Activated T-helper 2 cell treated with anti-CD3 and anti-CD28 coated beads, Interferon-gamma antibody, Interleukin-2, Interleukin-4, amounts not matched to agents 10 μg/mL and 5 μg/mL and 100 μg/mL, durations not matched to agents 14 hours and 24 hours and 36 hours (primary cell): ENCODE measurements at places on chromosomes 13 and 19. TPM values are rescaled to one million over a fixed set of nuclear protein-coding genes. Genes with fewer than 3 reads are reported as not detected.

- no peaks in the 10 kb centered on the region for H3K4me1 ChIP-seq
- H3K27me3 ChIP-seq, result no peaks in the 10 kb centered on the region
- H3K4me3 ChIP-seq, result no peak overlapping the region
- H3K36me3 ChIP-seq, result no peaks in the 10 kb centered on the region
- no peak for DNase-seq
- H3K27ac ChIP-seq, result no peak overlapping the region
These were observed 179.9 kb upstream of the TSHZ3 start for GRCh38 chr19:31529121-31529520.

DNA sequence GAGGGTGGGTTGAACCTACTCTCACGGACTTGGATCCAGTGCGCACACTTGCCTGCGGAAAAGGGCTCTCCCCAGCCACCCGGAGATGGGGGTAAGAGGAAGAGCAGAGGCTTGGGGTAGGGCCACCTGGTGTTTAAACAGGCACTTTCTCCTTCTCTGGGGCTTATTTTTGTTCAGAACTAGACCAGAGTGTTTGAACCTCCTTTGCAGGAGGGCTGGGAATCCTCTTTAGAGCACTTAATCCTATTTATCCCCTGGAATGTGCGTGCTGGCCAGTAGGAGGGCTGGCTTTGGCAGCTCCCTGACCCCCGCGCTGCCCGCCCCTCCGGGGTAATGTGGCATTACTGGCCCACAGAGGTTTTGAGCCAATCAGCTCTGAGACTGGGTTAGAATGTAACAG, 2.0 kb downstream of the RGS9BP start:
- peaks cover 19% of the 10 kb centered on the region for H3K4me1 ChIP-seq
- no peak overlapping the region for H3K27ac ChIP-seq
- H3K36me3 ChIP-seq, result no peaks in the 10 kb centered on the region
- no peak overlapping the region for H3K4me3 ChIP-seq

- no peak overlapping the region for H3K27ac ChIP-seq
- H3K36me3 ChIP-seq, result no peaks in the 10 kb centered on the region
- no peak overlapping the region for H3K4me3 ChIP-seq
- peaks cover 6% of the 10 kb centered on the region for H3K4me1 ChIP-seq
- no peak for DNase-seq
These were observed 80.9 kb upstream of the UQCRFS1 start for GRCh38 chr19:29293736-29294342.

- no peak overlapping the region for H3K27ac ChIP-seq
- no peaks in the 10 kb centered on the region for H3K27me3 ChIP-seq
- H3K4me3 ChIP-seq, result no peak overlapping the region
- DNase-seq, result no peak
- no peaks in the 10 kb centered on the region for H3K36me3 ChIP-seq
- no peaks in the 10 kb centered on the region for H3K4me1 ChIP-seq
These were observed 148.3 kb downstream of the MYO16 start for GRCh38 chr13:108777421-108778420.

DNA sequence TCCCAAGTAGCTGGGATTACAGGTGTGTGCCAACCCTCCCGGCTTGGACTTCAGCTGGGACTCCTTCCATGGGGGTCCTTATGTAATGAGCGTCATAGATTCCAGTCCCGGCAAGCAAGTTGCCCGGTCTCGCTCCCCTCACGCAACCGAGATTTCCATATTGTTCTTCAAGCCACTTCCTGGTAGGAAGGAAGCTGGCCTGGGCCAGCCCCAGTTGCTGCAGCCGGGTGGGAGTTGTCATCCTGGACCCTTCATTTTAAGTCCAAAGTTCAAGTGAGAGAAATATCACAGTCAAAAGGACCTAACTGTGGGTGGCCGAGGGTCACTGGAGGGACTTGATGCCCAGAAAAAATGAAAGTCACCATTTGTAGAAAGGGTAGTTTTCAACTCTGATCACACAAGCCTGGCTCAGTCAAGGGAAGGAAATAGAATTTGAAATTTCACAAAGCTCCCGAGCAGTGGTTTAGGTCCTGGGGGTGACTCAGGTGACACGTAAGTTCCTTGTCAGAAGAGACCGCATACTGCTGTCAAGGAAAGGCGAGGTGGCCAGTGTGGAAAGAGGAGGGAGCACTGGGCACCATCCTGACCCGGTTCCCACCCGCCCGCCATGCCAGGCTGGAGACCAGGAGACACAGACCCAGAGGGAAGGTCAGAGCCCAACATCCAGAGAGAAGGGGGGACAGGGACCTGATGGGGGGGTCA, 5.3 kb downstream of the FGF21 start:
- peaks cover 10% of the 10 kb centered on the region for H3K27me3 ChIP-seq
- H3K4me1 ChIP-seq, result peaks cover 7% of the 10 kb centered on the region
- H3K27ac ChIP-seq, result no peak overlapping the region
- no peak for DNase-seq
- H3K4me3 ChIP-seq, result no peak overlapping the region

DNA sequence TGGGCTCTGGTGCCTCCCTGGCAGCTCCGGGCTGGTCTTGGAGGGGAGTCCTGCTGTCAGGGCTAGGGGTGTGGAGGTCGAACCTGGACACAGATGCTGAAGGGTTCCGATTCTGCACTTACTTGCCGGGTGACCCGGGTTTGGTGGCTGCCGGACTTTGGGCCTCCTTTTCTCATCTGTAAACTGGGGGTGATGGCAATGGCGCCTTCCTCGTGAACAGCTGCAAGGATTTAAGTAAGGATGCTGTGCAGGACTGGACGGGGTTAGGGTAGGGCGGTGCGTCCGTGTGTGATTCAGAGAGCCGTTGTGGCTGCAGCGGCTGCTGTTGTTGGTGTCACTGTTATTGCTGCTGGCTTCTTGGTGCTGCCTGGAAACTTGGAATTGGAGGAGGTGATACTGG, 2.4 kb downstream of the HPN start:
- H3K27ac ChIP-seq, result no peak overlapping the region
- no peaks in the 10 kb centered on the region for H3K36me3 ChIP-seq
- H3K27me3 ChIP-seq, result peaks cover 11% of the 10 kb centered on the region
- H3K4me1 ChIP-seq, result peaks cover 6% of the 10 kb centered on the region
- DNase-seq, result no peak

DNA sequence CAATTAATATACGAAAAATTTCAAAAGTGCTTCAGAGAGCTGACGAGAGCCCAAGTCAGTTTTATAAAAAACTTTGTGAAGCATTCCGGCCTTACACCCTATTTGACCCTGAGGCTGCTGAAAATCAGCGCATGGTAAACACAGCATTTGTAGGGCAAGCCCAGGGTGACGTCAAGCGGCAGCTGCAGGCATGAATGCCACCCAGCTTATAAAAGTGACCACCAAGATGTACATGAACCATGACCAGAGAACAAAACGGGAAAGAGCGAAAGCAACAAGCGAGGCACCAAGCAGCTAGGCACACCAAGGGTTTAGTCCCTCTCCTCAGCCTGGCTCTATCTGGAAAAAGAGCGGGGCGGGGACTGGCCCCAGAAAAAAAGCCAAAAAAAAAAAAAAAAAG, 6.0 kb downstream of the SIGLEC11 start:
- H3K36me3 ChIP-seq, result no peaks in the 10 kb centered on the region
- peaks cover 13% of the 10 kb centered on the region for H3K27me3 ChIP-seq
- DNase-seq, result no peak
- no peak overlapping the region for H3K27ac ChIP-seq

DNA sequence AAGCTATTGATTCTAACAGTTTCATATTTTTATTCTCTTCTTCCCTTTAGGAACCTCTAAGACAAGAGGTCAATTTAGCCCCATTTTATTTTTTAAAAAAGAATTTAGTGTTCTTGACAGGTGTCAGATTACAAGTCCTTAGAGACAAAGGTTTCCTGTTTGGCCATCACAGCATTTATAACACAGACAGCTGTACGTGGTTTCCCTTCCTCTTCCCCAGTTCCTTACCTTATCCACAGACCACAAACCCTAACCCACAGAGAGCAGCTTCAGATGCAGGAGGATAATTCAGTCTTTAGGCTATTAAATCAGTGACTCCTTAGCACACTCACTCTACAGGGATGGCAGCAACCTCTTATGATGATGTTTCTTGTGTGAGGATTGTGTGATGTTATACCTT, 1210.1 kb downstream of the DIAPH3 start:
- no peaks in the 10 kb centered on the region for H3K27me3 ChIP-seq
- no peaks in the 10 kb centered on the region for H3K4me1 ChIP-seq
- H3K36me3 ChIP-seq, result no peaks in the 10 kb centered on the region
- H3K4me3 ChIP-seq, result no peak overlapping the region
- DNase-seq, result no peak

GRCh38 chr19:15820646-15821045, 5.2 kb upstream of the OR10H1 start:
- no peak for DNase-seq
- no peaks in the 10 kb centered on the region for H3K4me1 ChIP-seq
- no peak overlapping the region for H3K27ac ChIP-seq
- no peaks in the 10 kb centered on the region for H3K36me3 ChIP-seq
- no peak overlapping the region for H3K4me3 ChIP-seq

- no peaks in the 10 kb centered on the region for H3K36me3 ChIP-seq
- H3K4me3 ChIP-seq, result no peak overlapping the region
- peaks cover 2% of the 10 kb centered on the region for H3K4me1 ChIP-seq
These were observed 82.5 kb upstream of the GSX1 start for GRCh38 chr13:27709779-27710178.

DNA sequence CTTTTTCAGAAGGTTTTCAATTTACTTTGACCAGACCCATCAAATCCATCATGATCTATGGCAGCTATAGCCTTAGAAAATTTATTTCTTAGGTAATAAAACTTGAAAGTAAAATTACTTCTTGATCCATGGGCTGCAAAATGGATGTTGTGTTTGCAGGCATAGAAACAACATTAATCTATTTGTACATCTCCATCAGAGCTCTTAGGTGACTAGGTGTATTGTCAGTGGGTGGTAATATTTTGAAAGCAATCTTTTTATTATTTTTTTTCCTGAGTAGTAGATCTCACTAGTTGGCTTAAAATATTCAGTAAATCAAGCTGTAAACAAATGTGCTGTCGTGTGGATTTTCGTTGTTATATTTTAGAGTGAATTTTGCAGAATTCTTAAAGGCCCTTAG, 710.0 kb downstream of the SLITRK6 start:
- H3K36me3 ChIP-seq, result no peaks in the 10 kb centered on the region
- no peaks in the 10 kb centered on the region for H3K4me1 ChIP-seq
- no peaks in the 10 kb centered on the region for H3K27me3 ChIP-seq
- DNase-seq, result no peak

DNA sequence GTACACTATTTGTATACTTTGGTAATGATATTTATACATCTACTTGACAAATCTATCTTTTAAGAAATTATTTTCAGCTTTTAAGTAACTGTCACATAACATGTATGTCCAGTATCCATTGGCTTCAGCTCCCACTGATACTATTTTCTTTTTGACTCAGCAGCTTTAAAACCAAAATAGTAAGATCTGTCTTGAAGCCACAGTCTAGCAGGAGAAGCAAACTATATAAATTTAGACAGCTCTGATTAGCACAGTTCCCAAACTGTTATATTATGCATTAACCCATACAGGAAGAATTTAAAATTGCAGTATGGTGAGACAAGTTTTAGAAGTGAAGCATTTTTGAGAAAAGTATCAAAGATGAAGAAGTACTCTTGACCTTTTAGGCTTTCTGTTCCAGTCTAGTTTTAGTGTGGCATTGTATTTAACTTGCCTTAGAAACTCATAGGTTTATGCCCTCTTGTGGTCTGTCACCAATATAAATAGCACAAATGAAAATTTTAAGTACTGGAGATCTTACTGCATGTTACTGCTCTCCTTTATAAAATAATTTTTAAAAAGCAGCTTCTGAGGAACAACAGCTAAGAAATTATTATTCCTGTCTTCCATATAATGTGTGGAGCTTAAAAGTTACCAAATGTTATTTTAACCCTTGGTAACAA, 24.7 kb downstream of the URI1 start:
- H3K36me3 ChIP-seq, result no peaks in the 10 kb centered on the region
- no peak for DNase-seq

GRCh38 chr13:109249780-109250528, 536.4 kb downstream of the IRS2 start:
- H3K27me3 ChIP-seq, result no peaks in the 10 kb centered on the region
- H3K4me3 ChIP-seq, result no peak overlapping the region
- DNase-seq, result no peak
- H3K4me1 ChIP-seq, result no peaks in the 10 kb centered on the region
- H3K36me3 ChIP-seq, result no peaks in the 10 kb centered on the region
- H3K27ac ChIP-seq, result no peak overlapping the region

- DNase-seq, result no peak
- no peak overlapping the region for H3K4me3 ChIP-seq
- no peaks in the 10 kb centered on the region for H3K4me1 ChIP-seq
- no peak overlapping the region for H3K27ac ChIP-seq
These were observed 12.8 kb upstream of the SAMD1 start for GRCh38 chr19:14103310-14103709.

DNA sequence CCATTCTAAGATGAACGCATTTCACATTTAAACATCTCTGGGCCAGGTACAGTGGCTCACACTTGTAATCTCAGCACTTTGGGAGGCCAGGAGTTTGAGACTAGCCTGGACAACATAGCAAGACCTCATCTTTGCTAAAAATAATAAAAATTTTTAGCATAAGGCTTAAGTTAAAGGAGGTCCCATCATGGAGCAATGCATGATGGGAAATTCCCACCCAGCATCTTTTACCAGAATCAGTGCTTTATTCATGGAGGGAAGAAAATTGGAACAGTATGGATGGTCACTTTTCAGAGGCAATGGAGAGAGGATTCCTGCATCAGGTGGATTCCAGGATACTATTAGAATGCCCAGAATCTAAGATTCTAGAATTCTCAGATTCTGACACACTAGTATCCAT, 3.8 kb upstream of the KLK8 start:
- H3K4me1 ChIP-seq, result no peaks in the 10 kb centered on the region
- DNase-seq, result no peak
- H3K27ac ChIP-seq, result no peak overlapping the region
- H3K27me3 ChIP-seq, result peaks cover 3% of the 10 kb centered on the region

DNA sequence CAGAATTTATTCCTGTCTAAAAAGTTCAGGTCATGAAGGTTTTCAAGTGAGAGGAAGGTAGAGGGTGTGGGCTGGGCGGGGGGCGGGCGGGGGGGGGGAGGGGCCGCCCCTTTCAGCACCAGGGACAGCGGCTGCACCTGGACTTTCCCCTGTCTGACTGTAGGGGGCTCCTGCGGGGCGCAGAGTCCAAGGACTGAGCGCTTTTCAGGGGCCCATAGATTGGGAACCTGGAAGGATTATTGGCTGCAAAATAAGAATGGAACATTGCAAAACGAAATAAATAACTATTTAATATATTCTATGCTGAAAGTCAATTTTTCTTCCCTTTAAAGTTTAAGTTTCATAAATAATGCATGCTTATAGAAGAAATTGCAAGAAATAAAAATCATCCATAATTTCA, 8.9 kb upstream of the CYP4F3 start:
- no peak for DNase-seq
- no peak overlapping the region for H3K27ac ChIP-seq
- H3K4me1 ChIP-seq, result no peaks in the 10 kb centered on the region
- H3K27me3 ChIP-seq, result peaks cover 5% of the 10 kb centered on the region
- no peak overlapping the region for H3K4me3 ChIP-seq

NLRP5 gene
- not detected in 2 replicates for total RNA-seq

A1BG gene
- 11.8 and 13.3 TPM in 2 replicates for total RNA-seq

CD33 gene
- 14.3 and 17.0 TPM in 2 replicates for total RNA-seq

PRR22 gene
- 5.7 and 6.1 TPM in 2 replicates for total RNA-seq

CFD gene
- 0.94 and 1.8 TPM in 2 replicates for total RNA-seq

ZNF429 gene
- 3.1 and 5.0 TPM in 2 replicates for total RNA-seq

BST2 gene
- total RNA-seq, result 129 and 133 TPM in 2 replicates

DPF1 gene
- 3.2 and 3.4 TPM in 2 replicates for total RNA-seq

CILP2 gene
- total RNA-seq, result 0.14 and 0.21 TPM in 2 replicates
